ENCODE measurements at places on chromosomes 7 and 10.
A peak's percentile ranks its signal among the peaks of the same experiment; 100 is the strongest.

- no peak for DNase-seq
These were observed 58.9 kb upstream of the WAPL start for GRCh38 chr10:86580521-86580891.

DNA sequence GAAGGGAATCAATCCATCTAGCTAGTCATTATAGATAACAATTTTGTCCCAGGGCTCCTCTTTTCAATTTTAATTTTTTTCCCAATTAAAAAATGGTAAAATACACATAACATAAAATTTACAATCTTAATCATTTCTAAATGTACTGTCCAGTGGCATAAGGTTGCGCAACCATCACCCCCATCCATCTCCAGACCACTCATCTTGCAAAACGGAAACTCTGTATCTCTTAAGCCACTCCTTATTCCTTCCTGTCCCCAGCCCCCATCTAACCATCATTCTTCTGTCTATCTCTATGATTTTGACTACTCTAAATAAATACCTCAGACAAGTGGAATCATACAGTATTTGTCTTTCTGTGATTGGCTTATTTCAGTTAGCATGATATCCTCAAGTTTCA, 46.1 kb upstream of the RAB18 start:
- no peak for DNase-seq

GRCh38 chr10:129961157-129961701, 2.8 kb downstream of the EBF3 start:
- no peak for DNase-seq

- no peak for DNase-seq
These were observed 273.2 kb downstream of the CDK14 start for GRCh38 chr7:90869335-90869734.

- no peak for DNase-seq
These were observed 116.5 kb upstream of the RAB11FIP2 start for GRCh38 chr10:118163217-118163616.

- no peak for DNase-seq
These were observed 780.3 kb downstream of the LRMDA start for GRCh38 chr10:76211691-76212090.

DNA sequence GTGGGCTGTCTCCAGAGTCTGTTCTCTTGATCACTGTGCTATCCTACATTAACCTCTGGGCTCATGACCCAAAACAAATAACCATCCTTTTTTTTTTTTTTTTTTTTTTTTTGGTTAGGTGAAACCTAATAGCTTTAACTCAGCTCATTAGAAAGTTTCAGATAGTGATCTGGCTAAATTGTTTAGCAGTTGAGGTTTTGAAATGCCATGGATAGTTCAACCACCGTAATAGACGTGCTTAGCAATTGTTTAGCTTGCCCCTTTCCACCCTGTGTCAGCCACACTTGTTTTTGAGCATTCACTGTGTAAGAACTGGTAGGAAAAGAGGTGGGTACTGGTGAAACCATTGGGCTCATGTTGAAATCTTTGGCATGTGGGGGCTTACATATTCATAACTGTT, 3.8 kb downstream of the PLCE1 start:
- no peak for DNase-seq

DNA sequence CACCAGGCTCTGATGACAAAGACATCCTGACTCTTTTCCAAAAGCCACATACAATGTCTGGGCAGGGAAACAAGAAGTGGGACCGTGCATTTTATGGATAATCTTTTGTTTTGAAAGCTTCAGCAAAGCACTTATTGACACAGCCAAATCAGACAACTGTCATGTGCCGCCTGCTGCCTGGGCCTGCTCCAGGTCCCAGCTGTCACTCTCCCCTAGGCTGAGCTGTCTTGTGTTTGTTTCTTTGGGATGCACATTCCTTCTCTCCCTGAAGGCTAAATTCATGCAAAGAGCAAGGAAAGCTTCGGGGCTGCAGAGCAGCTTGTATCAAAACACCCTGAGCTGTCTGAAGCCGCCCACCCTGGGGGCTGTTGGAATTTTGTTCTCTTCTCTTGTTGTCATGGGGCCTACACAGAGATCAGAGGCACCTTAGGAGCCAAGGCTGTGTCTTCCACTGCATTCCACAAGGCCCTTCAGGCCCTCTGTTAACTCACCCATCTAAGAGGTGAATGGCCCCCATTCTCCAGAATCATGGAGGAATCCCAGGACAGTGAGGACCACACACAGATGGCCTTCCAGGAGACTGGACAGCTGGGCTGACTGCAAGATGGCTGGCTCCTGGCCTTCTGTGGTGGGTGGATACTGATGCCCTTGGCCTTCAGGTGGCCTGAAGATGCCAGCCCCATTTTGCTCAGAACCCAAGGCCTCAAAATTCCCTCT, 17.8 kb upstream of the SLC18A2 start:
- no peak for DNase-seq

DNA sequence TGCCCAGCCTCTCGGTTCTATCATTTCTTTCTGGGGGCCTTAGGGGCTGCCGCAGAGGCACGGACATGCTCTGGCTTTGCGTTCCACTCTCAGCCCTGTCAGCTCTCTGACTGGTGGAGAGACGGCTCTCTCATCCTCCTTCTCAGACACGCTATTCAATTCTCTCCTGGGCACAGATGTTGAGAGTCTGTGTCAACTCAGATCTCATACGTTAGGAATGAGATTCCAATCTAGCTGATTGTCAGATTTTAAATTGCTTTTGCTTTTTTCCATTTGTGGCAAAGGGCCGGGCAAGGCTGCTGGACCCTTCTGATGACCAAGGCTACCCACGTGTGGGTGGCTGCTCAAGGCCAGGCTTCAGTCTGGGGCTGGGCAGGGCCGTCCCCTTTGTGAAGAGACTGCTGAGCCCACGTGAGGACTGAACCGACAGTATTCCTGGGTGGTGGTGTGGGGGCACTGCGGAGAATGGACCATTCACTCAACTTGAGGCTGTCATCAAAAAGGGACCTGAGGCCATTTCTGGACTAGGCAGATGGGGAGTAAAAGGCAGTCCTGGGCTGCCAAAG, 71.5 kb downstream of the CLEC2L start:
- DNase-seq, result no peak

DNA sequence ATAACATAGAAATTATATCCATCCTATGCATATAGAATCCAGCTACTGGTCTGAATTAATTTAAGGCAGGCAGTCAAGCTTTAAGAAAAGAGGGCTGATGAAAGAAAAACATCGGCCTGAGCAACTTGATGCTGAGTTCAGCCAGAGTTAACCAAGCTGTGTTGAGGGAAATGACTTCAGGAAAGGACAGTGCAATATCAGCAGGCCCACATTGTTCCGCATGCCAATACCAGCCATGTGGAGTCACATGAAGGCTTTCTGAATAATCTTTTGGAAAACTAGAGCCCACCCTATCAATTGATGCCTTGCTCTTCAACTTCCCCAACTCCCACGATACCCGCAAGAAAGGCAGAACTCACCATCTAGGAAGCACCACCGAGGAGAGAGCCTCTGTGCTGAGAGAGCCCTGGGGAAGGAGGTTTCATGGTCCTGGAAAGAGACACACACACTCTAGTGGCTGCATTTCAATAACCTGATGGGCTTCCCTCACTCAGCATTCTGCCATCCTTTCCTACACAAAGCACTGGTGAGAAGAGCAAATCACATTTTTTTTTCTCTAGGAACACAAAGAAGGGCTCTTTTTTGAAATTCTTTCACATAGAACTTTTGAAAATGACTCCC, 125.8 kb upstream of the PTN start:
- no peak for DNase-seq

- no peak for DNase-seq
These were observed 7.0 kb downstream of the FAM221A start for GRCh38 chr7:23687011-23687410.

DNA sequence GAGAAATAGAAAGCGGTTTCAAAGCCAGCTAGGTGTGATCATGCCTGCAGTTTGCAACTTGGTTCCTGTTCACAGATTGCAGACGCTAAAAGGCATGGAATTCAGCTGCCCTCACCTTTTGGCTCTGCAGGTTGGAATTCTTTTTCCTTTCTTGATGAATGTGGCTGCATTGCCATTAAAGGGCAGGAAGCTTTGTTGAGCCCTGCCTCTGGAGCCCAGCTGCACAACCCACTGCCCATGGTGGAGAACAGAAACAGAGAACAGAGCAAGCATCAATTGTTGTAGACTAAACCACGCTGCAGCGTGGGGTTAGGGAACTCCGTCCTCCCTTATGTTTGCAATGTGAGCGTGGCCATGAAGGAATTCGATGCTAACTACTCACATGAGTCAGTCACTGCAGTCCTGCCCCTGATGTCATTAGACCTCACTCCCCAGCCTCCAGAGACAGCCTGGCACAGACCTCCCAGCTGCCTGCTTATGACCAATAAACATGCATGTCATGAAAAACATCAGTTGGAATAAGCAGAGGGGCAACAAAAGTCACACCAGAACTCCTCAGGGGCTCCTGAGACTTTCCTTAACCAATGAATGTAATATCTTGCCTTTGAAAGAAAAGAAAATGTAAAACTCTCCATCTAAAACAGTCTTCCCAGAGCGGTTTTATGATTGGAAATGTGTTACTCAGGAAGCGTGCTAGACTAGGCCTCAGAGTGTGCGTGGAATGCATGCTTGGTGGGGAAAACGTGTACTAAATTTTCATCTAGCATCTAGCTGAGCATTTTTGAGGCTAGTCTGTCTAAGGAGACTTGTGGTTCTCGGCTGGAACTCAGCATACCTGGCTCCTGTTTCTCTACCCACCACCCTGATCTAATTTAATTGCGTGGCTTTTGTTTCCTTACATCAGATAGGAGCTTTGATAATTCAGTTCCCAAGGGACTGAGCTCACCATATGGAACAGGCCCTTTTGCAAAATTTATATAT, 232.2 kb downstream of the KIAA1217 start:
- DNase-seq, result no peak

- no peak for DNase-seq
These were observed 71.9 kb upstream of the TOMM7 start for GRCh38 chr7:22894546-22894945.

DNA sequence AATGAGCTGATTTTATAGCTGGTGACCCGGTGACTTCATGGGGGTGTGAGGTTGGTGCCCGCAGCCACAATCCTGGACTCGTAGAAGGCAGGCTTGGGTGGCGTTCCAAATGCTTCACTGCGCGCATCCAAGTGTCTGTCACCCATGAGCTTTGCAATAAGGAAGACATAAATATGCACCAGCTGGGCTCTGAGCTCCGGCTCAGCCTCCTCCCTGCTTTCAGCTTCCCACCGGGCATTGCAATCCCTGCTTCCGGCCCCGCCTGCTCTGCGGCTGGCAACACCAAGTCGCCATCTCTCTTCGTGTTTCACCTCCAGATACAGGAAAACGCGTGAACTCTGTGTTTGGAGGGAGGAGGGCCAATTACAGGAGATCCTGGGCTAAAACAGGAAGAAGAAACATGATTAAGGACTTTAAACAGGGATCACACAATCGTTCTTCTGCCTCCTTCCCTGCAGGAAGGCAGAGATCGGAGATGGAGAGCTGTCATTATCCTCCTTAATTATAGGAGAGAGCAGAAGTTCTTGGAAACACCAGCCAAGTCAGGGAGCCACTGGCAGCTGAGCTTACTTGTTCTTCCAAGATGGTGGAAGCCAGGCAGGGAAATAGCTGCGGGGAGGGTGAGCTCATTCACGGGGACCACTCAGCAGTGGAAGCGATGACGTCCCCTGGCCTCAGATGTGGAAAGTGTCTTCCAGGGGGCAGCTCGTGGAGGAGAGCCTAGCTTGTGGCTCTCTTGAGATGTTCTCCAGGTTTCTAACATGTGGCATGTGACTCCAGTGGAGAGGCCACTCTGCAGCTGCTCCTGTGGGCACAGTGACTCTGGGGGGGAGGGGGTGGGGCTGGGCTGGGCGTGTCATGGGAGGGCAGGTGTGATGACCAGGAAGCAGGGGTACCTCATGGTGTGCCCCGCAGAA, 134.9 kb downstream of the CAMK1D start:
- DNase-seq, result no peak

GRCh38 chr10:62632071-62632809, 172.3 kb upstream of the ADO start:
- no peak for DNase-seq

DNA sequence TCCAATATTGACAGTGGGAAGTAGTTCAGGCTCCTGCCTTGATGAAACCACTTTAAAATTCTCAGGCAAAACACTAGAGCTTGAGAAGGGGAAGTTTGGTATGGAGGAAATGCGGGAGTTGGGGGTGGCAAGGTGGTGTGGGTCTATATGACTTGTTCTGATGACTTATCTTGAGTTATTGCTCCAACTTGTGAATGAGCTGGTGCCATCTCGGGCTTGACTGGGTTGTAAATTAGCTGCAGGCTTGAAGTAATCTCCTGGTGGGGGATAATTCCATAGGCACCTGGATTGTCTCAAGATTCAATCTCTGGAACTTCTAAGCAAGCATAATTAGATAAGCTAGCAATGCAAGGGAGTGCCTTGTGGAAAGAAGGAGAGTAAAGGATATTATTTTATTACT, 29.0 kb downstream of the MRPL32 start:
- DNase-seq, result no peak

GRCh38 chr7:11819271-11819670, 12.7 kb downstream of the THSD7A start:
- no peak for DNase-seq

DNA sequence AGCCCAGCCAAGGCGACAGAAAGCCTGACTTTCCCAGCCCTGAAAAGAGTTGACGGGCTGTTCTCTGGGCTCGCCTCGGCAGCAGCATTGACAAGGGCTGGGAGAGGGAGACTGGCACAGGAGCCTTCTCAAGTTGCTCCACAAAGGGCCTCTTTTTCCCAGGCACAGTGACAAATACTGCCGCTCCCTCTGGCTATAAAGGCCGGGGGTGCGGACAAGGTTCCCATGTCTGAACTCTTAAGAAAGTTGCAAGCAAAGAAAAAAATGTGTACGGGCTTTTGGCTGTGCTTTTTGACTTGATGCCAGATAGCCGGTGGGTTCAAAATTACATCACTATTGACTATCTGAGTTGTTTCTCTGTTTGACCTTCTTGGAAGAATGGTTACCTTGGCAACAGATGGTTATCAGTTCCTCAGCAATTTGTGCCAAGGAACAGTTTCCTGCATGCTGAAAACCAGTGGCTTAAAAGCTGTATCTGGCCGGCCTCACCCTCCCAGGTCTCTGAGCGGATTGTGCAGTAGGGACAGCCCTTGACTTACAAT, 115.9 kb upstream of the EEPD1 start:
- peak; percentile 90 for DNase-seq

GRCh38 chr7:25460433-25460832, 232.1 kb upstream of the NPVF start:
- no peak for DNase-seq

DNA sequence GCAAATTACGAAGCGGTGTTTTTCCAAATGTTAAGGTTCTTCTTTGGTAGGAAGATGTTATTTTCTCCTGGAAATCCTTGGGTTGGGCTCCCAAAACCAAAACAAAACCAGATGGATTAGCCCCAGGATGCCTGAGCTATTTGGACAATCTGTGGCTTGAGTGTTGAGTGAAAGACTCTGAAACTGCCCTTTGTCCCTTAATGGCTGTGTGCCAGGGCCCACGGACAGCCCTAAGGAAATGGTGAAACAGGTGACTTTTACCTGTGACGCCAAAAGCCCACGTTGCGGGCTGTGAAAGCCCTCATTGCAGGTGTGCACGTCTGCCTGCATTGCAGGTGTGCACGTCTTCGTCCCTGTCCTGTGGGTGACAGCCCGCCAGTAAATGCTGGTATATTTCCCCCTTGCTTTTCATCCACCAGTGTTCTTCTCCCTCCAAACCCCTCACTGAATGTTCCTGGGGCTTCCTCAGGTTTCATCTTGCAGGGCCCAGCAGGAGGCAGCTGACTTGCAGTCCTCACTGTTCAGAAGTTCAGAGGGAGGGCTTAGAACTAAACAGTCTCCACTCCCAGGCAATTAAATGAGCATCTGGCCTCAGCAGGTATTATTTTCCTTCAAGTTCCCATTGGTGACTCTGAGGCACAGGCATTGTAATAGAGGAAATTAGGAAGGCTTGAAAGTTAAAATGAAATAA, 10.7 kb downstream of the PFKP start:
- DNase-seq, result no peak

- no peak for DNase-seq
These were observed 27.7 kb upstream of the VAX1 start for GRCh38 chr10:117165538-117166417.
